ENCODE measurements at places on chromosomes 11 and 22.

DNA sequence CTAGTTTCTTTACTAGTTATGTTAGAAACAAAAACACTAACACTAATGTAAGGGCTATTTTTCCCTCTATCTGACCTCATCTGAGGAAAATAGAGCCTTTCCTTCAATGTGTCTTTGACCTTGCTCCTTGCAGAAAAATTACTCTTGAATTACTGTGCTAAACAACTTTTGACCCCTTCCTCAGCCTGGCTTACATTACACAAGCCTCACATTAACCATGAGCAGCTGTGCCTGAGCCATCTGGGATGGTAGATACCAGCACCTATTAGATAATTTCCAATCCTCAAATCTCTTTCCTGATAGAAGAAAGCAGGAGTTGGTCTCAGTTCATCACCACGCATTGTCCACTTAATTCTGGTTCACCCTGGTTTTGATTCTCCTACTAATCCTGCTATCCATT is 134.4 kb upstream of the NCAM1 start:
- ATAC-seq, result no peak

- peak; percentile 70 for ATAC-seq
Observed at GRCh38 chr11:73376803-73377629, 817 bp downstream of the RELT start.

DNA sequence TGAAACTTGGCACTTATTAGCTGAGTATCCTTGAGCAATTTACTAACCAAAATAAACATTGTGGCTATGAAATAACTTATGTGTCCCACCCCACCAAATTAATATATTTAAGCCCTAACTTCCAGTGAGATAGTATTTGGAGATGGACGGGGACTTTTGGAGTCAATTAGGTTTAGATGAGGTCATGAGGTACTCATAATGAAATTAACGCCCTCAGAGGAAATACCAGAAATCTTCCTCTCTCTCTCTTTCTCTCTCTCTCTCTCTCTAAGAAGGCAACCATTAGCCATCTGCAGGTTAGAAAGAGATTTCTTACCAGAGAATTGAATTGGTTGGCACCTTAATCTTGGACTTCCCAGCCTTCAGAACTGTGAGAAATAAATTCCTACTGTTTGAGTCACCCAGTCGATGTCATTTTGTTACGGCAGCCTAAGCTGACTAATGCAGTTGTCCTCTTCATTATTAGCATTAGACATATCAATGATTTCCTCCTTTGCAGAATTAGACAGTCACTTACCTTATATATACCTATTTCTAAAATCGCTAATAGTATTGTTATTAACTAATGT is 1284.0 kb downstream of the FAM181B start:
- ATAC-seq, result no peak

- peak; percentile 83 for ATAC-seq
Observed at GRCh38 chr22:36344106-36344827, 43.5 kb downstream of the MYH9 start.

DNA sequence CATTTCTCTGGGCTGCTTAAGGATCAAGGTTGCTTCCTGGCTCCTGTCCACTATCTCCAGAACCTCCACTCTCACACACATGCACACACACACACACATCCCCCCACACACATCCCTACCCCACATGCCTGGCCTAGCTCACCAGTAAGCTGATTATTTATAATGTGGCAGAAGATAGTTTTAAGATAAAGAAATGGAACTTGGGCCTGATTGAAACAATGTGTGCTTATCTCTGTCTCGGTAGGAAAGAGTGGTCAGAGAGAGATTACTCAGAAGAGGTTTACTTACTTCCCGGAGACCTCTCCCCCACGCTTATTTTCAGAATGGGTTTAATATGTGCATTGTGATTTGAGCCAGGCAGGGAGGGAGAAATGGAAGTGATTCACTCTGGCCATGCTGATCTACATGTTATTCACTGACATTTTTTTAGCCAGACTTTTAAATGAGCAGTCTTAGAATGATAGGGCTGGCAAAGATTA is 422.4 kb downstream of the TENM4 start:
- no peak for ATAC-seq

GRCh38 chr11:20372081-20372626 is 8.6 kb downstream of the HTATIP2 start:
- ATAC-seq, result no peak

All from esophagus mucosa (tissue), 1 donor.